ENCODE measurements at places on chromosomes 7 and 10.

DNA sequence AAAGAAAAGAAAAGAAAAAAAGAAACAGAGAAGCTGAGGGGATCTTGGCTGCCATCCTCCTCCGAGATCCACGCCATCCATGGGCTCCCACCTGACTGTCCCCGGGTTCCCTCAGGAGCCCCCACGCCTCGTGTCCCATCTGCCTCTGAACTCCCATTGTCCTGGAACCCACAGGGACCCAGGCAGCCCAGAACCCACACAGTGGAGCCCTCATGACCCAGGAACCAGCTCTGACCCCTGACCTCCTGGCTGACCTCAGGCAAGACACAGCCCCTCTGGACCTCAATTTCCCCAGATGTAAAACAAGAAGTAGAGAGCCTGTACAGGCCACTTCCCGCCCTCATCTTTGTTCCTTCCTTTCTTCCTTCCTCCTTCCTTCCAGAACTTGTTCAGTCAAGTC is 40.4 kb downstream of the RASGEF1A start:
- DNase-seq = no peak

GRCh38 chr7:158133057-158133456 is 454.6 kb downstream of the PTPRN2 start:
- no peak for DNase-seq

DNA sequence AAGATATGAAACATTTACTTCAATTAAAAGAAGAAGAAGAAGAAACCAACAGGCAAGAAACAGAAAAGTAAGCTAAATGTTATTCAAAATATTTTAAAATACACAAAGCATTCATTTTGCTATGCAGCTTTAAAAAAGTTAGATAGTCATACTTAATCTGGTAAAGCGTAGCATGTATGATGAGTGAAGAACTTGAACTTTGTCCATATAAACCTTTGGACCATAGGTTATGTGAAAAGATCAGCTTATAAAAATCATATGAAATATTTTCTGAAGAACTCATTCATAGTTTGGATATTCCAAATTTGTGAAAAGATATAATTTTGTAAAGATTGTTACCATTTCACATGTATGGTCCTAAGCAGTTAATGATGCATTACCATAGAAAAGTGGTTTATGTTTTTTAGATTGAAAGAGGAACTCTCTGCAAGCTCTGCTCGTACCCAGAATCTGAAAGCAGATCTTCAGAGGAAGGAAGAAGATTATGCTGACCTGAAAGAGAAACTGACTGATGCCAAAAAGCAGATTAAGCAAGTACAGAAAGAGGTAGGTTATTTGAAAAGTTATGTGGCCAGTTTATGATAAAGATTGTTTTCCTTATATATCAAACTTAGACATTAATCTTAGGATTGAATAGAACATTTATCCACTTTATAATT is 37.3 kb downstream of the KIF20B start:
- DNase-seq = no peak

- DNase-seq = no peak
Measured at GRCh38 chr7:41754046-41754445, 51.2 kb upstream of the INHBA start.

- no peak for DNase-seq
Measured at GRCh38 chr10:75108684-75109458, 2.6 kb upstream of the SAMD8 start.
